ENCODE measurements at places on chromosomes 16 and 17.

DNA sequence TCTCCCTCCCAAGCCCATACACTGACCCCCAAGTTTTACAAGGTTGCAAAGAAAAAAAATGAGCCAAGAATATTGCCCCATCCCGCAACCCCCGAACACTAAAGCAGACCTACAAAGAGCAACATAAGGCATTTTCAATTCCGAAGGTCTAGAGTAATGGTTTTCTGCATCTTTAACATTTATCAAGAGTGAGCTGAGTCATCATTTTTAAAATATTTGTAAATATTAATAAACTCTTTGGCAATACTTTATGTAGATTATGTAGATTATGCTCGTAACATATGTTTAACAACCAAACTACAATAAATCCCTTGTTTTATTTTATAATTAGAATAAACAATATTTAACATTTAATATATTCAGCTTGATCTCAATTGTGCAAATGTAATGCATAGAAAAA is 1.4 kb downstream of the ZNF624 start:
- no peak for DNase-seq

GRCh38 chr17:14296166-14296910 is 4.5 kb upstream of the HS3ST3B1 start:
- DNase-seq = no peak

GRCh38 chr17:57871155-57871554 is 21.3 kb upstream of the MRPS23 start:
- DNase-seq = no peak

GRCh38 chr17:82895087-82895486 is 55.3 kb upstream of the ZNF750 start:
- no peak for DNase-seq

DNA sequence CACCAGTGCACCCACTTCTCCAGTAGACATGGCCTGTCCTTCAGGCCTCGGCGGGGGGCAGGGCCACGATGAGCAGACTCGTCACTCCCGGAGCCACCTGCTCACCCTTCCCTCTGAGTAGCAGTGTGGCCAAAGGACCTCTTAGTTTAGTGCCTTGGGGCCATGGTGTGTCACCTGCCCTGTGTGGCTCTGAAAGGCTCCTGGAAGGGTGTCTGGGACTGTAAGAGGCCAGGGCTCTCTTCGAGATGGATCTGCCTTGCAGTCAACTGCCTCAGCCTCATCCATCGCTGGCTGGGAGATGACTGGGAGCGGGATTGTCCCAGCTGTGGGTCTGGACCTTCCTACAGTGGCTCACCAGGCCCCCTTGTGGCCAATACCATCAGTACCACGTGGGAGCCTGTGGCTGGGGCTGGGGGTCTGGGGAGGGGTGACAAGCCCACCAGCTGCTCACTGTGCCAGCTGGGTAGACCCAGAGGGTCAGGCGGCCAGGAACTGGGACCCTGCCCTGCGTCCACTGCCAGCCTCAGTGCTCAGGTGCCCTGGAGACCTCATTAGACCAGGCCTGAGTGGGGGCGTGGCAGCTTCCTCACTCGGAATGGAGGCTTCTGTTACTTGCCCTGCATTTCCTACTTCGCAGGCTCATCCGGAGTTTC is 133.4 kb downstream of the OR1D5 start:
- no peak for DNase-seq

DNA sequence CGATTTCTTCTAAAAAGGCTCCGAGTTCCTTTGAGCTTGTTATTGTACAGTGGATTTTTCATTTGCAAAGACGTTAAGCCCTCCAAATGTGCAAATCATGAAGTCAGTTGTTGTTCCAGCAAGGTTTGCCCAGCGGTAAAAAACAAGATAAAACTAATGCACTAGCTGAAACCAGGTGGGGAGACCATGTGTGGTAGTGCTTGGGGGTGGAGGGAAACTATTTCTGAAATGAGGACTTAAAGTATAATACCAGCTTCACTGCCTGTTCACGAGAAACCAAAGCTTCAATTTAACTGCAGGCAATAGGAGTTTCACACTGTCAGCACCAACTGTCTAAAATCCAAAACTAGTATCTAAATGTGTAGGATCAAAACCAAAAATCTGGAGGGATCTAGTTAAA is 22.3 kb downstream of the SMARCE1 start:
- no peak for DNase-seq

GRCh38 chr17:77146246-77146632 is 5.5 kb downstream of the SEC14L1 start:
- DNase-seq = no peak

GRCh38 chr17:82863941-82864712 is 24.3 kb upstream of the ZNF750 start:
- DNase-seq = peak; percentile 96

- no peak for DNase-seq
Observed at GRCh38 chr17:46782250-46782953, 36.1 kb downstream of the WNT3 start.

- DNase-seq = peak; percentile 15
Observed at GRCh38 chr16:12532871-12533610, 270.6 kb downstream of the CPPED1 start.

DNA sequence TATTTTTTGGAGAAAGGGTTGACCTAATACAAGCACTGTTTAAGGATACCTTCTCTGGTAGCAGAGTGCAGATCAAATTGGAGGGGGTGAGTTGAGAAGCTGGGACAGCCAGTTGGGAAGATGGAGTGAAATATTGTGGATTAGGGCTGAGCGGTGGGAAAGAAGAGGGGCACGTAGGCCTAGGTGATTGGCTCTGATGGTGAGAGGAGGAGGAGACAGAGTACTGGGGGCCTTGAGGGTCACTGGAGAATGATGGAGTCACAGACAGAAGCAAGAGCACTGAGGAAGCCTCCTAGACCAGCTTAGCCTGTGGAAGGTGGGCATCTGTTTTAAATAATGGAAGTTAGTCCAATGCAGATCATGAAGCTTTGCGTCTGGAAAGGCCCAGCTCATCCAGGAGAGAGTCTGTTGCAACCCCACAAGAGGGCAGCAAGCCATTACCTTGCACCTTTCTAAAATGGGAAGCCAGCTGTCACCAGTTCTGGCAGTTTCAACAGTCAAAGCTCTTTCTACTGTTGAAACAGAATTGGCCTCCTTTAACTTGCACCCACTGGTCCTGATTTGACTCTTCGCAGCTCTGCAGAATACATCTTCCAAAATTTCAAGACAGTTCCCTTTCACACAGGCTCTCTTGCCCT is 11.8 kb downstream of the SLC9A5 start:
- DNase-seq = peak; percentile 18

- peak; percentile 30 for DNase-seq
Observed at GRCh38 chr17:45432405-45433158, at the start of gene ARHGAP27. ARHGAP27 (minus strand) TSS chr17:45432870; CDS start chr17:45430279, 2,591 bp downstream.

GRCh38 chr17:8369944-8370343 is 6.6 kb downstream of the KRABD2 start:
- no peak for DNase-seq

DNA sequence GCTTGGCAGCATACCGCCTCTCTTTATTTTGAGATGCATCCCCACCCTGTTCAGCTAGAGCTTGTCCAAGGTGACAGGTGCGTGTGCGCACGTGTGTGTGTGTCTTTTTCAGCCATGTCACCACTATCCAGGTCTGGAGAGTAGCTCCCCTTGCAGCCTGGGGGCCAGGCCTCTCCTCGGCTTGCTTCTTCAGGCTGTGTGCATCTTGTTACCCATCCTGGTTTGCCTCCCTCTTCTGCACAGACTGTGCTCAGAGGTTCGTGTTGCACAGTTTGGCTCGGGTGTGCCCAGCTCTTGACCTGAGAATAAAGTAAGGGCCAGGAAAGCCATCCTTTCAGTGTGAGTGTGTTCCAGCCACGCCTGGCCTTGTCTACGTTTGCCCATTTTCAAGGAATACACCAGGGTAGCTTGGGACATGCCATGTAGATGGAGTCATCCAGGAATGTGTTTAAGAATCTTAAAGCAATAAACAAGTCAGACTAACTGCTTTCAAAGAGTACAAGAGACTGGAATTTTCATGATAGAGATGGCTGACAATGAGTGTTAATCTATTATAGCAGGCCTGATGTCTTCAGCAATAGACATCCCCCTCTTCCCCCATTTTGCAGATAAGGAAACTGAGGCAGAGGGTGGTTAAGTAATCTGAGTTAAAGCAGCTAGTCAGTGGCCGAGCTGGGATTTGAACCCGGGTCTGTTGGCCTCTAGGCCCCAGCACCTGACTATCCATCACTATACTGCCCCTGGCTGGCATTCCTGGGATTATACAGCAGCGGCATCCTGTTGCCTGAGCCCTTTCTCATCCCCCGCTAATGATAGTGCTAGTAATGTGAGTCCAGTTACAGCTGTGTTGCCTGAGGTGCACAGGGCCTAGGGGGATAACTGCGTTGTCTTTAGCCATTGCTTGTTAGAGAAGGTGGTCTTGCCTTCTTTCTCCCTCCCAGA is 77.9 kb downstream of the KSR1 start:
- DNase-seq = no peak

DNA sequence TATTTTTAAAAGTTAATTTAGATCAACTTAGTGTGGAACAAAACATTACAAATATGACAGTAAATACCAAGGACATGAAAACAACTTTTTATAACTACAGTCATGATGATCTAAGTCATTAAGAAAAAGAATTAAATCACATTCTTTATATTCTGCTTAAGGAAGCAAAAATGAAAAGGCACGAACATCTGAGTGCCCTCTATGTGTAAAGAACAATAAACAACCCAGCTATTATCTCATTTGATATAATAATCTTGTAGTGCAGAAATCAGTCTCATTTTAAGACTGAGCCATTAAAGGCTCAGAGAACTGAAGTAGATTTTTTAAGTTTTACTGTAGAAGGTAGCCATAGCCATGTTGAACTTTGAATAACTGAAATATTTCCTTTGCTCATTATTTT is 13.4 kb downstream of the MYO1D start:
- no peak for DNase-seq

- DNase-seq = no peak
Observed at GRCh38 chr17:19331134-19331533, 31.4 kb downstream of the B9D1 start.

DNA sequence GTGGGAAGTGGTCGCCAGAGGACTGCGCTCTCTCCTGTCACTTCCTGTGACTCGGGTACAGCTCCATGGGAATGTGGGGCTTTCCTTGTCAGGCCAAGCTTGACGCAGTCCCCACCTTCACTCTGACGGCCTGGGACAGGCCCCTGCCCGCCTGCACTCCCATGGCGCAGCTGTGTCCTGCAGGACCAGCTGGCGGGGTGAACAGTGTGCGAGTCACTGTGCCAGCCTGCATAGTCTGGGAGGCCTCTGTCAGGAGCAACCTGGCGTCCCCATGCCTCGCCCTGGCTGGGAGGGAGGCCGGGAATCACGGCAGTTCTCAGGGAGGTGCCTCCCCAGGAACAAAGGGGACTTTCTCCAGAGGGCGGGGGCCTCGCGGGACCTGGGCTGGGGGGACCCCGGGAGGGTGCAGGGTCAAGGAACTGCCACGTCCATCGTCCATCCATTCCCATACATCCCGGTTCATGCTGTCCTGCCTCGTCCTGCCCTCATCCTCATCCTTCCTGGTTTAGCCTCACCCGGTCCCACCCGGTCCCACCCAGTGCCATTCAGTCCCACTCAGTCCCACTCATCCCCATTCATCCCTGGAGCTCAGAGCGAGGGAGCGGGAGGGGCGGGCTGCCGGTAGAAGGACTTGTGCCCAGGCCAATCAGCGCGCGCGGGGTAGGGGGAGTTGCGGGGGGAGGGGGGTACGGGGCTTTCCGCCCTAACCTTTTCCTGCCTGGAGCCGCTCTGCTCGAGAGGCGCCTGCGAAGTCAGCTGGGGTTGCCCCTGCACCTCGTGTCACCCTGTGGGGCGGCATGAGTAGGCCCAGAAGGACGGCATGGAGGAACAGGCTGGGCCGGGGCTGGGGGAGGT is 13.4 kb downstream of the FLYWCH1 start:
- no peak for DNase-seq

DNA sequence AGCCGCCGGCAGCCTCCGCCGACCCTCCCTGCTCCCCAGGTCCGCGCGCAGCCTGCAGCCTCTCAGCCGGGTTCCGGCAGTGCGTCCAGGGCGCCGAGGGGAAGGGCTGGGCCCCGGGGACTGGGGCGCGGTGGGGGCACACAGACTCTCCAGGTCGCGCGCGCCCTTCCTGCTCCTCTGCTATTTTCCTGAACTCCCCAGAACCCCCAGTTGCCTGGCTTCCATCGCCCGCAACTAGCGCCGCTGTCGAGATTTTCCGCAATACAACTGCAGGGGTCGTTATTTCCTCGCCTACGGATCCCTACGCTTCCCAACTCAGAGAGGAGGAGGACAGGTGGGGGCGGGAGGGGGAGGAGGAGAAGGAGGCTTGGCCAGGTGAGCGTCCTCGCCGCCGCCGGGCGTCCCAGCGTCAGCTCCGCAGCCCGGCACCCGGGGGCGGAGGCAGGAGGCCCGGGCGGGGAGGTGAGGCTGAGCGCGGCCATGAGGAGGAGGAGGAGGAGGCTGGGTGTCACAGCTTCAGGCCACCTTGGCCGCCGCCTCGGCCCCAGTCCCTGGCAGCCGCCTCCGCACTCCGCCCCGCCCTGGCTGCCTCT is at the start of gene CA10:
Gene CA10 (minus strand): TSS at position 265 of the 593 bp plus-strand sequence.
- DNase-seq = no peak

DNA sequence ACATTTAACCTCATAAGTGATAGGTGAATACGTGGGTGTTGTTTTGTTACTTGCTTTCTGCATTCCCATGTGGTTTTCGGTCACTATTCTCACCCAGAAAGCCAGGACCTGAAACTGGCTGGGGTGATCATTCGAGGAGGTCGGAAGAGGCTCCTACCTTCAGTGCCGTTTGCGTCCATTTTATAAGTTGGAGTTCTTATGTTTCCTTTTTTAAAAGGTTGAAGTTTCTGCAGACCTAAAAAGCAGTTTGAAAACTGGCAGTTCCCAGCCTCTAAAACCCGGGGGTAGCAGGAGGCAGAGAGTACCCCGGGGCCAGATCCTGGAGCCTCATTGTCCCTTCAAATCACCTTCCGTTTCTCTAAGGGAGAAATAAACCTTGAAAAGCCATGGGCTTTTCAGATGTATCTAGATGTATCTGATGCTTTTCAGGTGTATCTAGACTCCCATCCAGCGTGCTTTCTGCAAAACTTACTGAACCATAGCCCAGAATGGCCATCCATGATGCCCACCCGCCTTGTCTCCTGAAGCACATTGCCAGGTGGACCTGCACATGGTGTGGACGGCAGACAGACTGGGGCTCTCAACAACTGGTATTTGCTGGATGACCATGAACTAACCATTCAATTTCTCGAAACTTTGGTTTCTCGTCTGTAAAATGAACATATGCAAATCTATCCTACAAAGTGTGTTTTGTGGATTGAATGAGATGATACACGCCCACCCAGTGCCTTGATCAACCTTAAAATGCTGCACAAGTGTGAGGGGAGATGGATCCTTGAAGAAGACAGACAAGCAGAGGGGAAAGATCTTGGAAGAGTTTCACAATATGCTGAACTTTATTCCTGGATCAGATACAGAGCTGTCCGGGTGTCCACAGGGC is 1.3 kb downstream of the NLRC5 start:
- DNase-seq = no peak

GRCh38 chr17:48993951-48994350 is 3.2 kb upstream of the IGF2BP1 start:
- DNase-seq = no peak

GRCh38 chr17:32287804-32288511 is 22.3 kb downstream of the RHBDL3 start:
- no peak for DNase-seq

GRCh38 chr17:78724544-78724943 is 57.5 kb downstream of the CYTH1 start:
- DNase-seq = no peak

- no peak for DNase-seq
Observed at GRCh38 chr16:84703681-84704080, 3.9 kb downstream of the USP10 start.

- no peak for DNase-seq
Observed at GRCh38 chr16:27698266-27698665, 148.3 kb downstream of the KATNIP start.
